NCI-H69 (cell line): ENCODE measurements at places on chromosomes 3 and 15.

DNA sequence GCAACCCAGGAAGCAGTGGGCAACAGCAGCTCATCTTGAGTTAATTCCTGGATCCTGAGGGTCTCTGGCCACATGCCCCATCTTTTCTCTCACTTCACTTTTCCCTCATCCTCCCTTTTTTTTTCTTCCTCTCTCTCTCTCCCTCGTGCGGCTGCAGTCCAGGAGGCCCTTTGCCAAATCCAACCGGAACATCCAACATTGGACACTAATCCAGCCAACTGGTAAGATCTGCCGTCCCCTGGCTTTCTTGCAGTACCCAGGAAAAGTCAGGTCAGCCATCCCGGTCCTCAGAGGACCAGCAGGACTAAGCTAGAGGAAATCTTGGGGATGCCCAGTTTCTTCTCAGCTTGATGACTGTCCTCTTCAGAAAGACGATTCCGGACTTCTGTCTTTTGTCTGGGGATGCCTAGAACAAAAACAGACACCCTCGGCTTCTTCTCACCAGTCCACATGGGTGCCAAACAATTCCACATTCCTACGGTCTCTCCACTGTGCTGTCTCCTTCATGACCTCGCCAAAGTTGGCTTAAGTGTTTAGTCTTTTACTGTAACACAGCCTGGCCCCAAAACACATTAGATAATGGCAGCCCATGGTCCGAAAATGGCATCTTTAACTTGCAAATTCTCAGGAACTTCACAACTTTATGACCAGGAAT is 115.6 kb downstream of the GSK3B start:
- DNase-seq, result no peak

GRCh38 chr3:45568848-45569762 is 25.4 kb upstream of the LIMD1 start:
- no peak for DNase-seq

DNA sequence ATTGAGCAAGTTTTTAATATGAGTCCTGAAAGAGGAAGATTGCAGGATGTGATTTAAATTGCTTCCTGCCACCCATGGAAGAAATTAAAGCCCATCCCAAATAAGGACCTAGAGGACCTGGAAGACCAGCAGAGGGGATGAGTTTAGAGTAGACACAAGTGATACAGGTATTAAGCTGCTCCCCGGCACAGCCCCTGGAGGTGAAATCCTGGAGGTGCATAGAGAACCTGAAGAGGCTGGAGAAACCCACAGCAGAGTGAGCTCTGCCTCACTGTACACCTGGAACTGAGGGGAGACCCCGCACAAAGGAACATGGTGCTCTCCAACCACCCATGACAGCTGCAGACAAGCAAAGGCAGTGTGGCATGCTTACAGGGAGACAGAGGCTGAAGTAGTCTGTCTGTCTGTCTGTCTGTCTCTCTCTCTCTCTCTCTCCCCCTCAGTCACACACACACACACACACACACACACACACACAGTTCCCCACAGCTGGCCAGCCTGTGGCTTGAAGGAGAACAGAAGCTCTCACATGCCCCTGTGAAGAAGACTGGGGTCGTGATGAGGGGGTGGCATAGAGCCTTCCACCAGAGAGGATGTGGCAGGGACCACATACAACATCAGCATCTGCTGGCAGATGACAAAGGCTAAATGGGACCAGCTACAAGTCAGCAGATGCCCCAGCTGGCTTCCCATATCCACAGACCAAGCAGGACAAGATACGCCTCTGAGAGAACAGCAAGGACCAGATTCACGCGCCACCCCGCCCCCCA is 38.1 kb downstream of the FSIP1 start:
- DNase-seq, result no peak

GRCh38 chr3:81764665-81765064 is 3.2 kb upstream of the GBE1 start:
- peak; percentile 5 for DNase-seq
